ENCODE measurements at places on chromosomes 5 and 9.

GRCh38 chr5:35656721-35657120 is 39.1 kb downstream of the SPEF2 start:
- no peak overlapping the region for H3K4me3 ChIP-seq
- peak; percentile 51 for DNase-seq
- no peaks in the 10 kb centered on the region for H3K27me3 ChIP-seq
- H3K27ac ChIP-seq: no peak overlapping the region

DNA sequence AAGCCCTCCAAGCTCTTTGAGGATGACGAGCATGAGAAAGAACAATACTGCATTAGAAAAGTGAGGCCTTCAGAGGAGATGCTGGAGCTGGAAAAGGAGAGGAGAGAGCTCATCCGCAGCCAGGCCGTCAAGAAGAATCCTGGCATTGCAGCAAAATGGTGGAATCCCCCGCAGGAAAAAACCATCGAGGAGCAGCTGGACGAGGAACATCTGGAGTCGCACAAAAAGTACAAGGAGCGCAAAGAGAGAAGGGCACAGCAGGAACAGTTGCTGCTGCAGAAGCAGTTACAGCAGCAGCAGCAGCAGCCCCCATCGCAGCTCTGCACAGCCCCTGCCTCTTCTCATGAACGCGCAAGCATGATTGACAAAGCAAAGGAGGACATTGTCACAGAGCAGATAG is 71.2 kb downstream of the C9orf152 start:
- H3K4me1 ChIP-seq: peaks cover 31% of the 10 kb centered on the region
- no peak for DNase-seq
- H3K27me3 ChIP-seq: no peaks in the 10 kb centered on the region
- H3K27ac ChIP-seq: no peak overlapping the region
- no peak overlapping the region for H3K4me3 ChIP-seq

DNA sequence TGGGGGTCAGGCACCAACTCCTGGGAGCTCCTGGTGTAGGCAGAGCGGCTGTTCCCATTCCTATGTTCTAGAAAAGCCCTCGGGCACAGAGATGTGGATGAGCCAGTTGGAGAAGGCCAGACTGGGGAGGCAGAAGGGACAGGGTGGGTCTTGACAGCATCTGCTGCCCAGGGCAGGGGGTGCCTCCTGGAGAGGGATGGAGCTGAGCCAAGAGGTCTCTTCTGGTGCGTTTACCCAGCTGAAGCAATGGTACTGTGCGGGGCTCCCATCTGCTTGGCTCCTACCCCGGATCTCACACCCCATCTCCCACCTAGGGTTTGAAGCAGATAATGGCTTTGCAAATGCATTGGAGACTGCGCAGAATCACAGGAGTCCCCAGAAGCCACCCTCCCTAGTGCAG is 41.3 kb downstream of the SHB start:
- no peaks in the 10 kb centered on the region for H3K27me3 ChIP-seq
- peak overlapping the region; percentile 99 for H3K27ac ChIP-seq
- peaks cover 51% of the 10 kb centered on the region for H3K4me1 ChIP-seq
- no peak for DNase-seq
- no peaks in the 10 kb centered on the region for H3K36me3 ChIP-seq
- no peak overlapping the region for H3K4me3 ChIP-seq

DNA sequence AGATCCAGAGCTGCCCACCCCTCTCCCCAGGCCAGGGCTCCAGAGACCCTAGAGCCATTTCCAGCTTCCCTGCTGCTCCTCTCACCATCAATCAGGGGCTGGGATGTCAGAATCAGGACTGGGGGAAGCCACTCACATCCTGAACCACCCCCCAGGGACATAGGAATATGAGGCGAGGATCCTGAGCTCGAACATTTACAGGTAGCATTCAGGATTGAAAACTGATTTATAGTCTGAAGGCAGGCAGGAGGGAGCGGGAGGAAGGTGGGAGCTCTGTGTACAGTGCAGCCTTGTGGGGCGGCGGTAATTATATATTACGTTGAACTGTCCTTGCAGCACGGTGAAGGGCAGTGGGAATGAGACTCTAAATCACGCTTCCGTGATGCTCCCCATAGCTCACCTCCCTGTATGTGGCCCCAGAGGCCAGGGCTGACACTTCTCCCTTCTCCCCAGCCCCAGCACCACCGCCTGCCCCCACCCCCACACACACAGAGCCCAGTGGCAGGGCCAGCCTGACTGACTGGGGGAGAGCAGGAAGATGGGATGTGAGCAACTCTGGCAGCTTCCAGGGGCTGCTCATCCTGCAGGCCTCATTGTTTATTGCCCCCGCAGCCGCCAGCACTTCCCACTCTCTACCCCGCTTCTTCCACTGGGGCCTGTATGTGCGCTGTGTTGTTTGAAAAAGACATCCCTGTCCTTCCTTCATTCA is 76.0 kb upstream of the HSPA9 start:
- peaks cover 35% of the 10 kb centered on the region for H3K27me3 ChIP-seq
- no peak overlapping the region for H3K27ac ChIP-seq
- no peak for DNase-seq
- H3K4me3 ChIP-seq: no peak overlapping the region

DNA sequence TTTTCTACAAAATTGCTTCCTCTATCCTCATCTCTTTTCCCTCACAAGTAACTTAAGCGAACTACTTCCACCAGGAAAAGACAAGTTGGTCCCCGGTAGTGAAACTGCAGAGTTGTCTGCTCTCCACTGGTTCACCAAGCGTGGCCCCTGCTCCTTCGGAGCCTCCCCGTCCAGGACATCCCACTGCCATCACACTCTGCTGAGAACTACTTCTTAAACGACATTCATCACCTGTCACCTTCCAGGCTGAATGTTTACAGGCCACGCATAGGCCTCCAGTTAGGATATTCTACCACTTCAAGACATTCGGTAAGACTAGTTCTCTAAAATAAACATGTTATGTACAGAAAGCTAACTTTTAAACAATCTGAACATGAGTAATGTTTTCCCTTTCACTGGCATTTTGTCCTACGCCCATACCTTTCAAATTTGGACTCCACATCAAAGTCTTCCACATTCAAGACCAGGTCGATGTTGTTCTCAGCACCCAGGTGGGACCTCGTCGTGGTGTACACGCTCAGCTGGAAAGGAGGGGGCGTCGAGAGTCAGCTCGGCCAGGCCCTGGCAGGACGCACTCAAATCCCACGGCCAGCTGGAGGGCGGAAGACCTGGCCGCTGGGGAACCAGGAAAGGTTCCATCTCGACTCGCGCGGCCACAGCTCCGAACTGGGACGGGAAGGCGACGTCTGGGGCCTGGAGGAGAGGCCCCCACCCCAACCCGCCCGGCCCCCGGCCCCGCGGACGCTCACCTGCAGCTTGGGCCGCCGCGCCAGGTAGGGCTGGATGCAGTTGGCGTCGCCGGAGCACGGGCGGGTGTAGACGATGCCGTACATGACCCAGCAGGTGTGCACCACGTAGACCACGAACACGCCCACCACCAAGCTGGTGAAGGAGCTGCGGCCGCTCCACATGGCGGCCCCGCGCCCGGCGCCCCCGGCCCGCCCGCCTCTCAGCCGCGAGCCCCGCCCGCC is 683 bp downstream of the CLPTM1L start:
- H3K4me1 ChIP-seq: peaks cover 12% of the 10 kb centered on the region
- no peaks in the 10 kb centered on the region for H3K27me3 ChIP-seq
- H3K4me3 ChIP-seq: peak overlapping the region; percentile 97
- H3K27ac ChIP-seq: no peak overlapping the region

DNA sequence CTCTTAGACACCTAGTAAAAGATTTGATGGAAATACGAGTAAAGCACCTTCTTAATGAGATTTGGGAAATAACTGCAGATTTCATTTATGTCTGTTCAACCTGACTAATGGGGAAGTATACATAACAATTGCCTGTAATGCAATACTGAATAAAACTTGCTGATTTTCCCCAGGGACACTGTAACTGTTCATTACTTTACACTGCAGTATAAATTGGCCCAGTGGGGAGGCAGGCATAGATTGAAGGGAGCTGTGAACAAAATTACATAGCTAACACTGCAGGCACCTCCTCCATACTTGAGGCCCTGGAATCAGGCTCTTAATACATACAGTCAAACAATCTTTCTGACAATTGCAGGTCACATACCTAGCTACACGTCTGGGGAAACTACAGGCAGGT is 216.2 kb downstream of the PTPRD start:
- H3K36me3 ChIP-seq: no peaks in the 10 kb centered on the region
- DNase-seq: no peak
- no peak overlapping the region for H3K27ac ChIP-seq
- H3K27me3 ChIP-seq: no peaks in the 10 kb centered on the region
- no peak overlapping the region for H3K4me3 ChIP-seq
- H3K4me1 ChIP-seq: no peaks in the 10 kb centered on the region

GRCh38 chr9:137669261-137669672 is 50.5 kb downstream of the EHMT1 start:
- no peaks in the 10 kb centered on the region for H3K27me3 ChIP-seq
- H3K4me3 ChIP-seq: no peak overlapping the region
- no peaks in the 10 kb centered on the region for H3K36me3 ChIP-seq
- peaks cover 19% of the 10 kb centered on the region for H3K4me1 ChIP-seq
- no peak overlapping the region for H3K27ac ChIP-seq

Data from astrocyte (in vitro differentiated cells and primary cell).